ENCODE measurements at places on chromosomes 1 and 21.

- peak; percentile 55 for DNase-seq
These were observed at the start of gene AK5 for GRCh38 chr1:77281491-77282186. Gene AK5 (plus strand): TSS chr1:77282019. CDS start chr1:77282314, 295 bp downstream.

DNA sequence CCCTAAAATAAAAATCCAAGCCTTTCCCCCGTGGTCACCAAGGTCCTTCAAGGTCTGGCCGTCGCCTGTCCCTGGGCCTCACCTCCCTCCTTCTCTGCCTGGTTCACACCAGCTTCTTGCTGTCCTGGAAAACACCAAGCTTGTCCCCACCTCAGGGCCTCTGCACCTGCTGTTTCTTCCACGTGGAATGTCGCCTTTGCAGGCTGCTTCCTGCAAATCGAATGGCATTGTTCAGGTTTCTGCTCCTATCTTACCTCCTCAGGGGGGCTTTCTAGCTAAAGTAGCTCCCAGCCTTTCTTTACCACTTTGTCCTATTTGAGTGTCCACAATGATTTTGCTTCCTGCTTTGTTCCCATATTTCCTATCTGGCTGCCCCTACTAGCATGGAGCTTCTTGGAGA is 3.3 kb upstream of the CASZ1 start:
- DNase-seq = no peak

- no peak for DNase-seq
These were observed 26.4 kb upstream of the SELENON start for GRCh38 chr1:25773441-25774125.

- DNase-seq = peak; percentile 61
These were observed 69.5 kb downstream of the LHX8 start for GRCh38 chr1:75203415-75204277.

GRCh38 chr1:209199822-209200221 is 383.7 kb upstream of the CAMK1G start:
- no peak for DNase-seq

DNA sequence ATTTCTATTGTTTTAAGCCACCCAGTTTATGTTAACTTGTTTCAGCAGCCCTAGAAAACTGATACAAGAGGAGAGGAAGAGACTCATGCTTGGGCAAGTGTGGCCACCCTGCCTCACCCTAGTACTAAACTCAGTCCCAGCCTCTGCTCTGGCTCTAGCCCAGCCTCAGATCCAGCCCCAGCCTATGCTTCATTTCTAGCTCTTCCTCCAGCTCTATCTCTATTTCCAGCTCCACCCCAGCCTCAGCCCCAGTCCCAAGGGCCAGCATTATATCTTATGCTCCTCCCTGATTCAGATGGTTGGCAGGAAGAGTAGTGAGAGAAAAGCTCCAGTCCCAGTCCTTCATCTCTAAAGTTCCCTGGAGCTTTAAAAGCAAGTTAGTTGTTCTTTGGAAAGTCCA is 535.5 kb downstream of the PTPRC start:
- peak; percentile 24 for DNase-seq

DNA sequence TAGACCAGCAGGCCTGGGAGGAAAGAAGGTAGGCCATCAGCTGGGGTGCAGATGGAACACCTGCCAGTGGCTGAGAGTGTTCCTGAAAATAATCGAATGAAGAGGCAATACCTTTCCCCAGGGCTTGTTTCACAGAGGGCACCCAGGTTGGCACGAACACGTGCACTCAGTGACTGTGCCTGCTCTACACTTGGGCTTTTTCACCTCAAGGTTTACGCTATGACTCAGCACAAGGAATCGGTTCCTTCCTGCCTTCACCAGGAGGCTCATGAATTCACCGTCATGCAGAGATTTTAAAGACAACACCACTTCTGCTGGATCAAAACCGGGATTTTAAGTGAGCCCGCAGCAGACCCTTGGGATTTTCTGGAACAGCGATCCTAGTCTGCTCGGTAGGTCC is 118.5 kb upstream of the ADAR start:
- peak; percentile 34 for DNase-seq

DNA sequence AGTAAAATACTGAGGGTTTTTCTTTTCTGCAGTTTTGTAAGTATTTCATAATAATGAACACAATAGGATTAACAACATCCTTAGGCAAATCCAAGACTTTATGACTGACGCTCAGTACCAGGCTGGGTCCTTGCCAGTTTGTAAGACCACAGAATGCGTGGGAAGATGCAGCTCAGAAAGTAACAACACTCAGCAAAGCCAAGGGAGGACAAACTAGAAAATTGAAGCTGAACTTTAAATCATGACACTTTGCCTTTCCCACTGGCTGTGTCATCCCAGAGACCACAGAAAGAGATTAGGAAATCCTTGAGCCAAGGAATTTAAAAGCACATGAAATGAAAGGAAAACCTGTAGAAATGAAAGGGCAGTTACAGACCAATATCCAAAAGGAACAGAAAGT is 426.3 kb upstream of the CHRM3 start:
- no peak for DNase-seq

DNA sequence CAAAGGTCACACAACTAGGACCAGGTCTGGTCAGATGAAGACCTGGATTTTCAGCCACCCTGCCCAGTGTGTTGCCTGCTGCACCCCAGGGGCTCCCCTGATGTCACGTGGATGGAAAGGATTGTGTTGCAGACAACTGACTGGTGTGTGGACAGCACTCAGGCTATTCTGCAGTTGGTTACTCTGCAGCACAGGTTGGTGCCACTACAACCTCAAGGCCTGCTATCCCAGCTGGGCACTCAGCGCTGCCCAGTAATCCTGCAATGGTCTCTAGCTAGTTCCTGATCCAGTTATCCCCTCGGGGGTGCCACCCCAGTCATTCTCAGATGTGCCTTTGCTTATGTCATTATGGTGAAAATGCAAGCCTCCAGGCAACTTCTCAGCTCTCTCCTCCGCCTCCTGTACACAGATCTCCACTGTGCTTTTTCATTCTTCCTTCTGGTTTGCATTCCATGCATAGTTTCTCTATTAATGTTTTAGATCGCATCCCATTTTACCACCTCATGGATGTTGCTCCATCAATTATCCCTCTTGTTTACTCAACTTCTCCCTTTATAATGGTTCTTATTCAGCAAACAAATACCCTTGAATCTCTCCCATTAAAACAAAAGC is 503.2 kb upstream of the CAMK1G start:
- no peak for DNase-seq

DNA sequence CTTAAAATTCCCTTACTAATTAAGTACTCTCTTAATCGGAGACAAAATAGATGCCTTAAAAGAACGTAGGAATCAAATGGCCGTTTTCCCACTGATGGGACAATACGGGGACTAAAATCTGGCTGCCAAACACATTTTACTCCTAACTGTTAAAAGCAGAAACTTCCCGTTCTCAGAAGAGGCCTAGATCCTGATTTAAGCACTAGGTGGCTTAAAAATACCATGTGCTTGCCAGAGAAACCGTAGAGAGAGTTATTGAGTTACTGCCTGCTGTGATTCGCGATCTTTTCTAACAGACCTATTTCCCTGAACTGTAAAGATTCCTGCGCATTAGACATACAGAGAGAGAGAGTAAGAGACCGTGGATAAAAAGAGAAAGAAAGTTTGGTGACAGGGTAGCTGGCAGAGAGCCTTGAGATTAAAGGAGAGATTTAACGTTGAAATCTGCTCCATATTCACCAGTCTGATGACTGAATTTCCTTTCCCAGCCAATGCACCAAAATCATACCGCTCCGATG is 54.4 kb upstream of the STUM start:
- DNase-seq = no peak

GRCh38 chr1:40817791-40818263 is 34.2 kb downstream of the KCNQ4 start:
- DNase-seq = no peak

GRCh38 chr21:34360488-34361241 is 3.1 kb upstream of the KCNE2 start:
- DNase-seq = no peak

- DNase-seq = no peak
These were observed 795 bp downstream of the SYT2 start for GRCh38 chr1:202709276-202710041.

DNA sequence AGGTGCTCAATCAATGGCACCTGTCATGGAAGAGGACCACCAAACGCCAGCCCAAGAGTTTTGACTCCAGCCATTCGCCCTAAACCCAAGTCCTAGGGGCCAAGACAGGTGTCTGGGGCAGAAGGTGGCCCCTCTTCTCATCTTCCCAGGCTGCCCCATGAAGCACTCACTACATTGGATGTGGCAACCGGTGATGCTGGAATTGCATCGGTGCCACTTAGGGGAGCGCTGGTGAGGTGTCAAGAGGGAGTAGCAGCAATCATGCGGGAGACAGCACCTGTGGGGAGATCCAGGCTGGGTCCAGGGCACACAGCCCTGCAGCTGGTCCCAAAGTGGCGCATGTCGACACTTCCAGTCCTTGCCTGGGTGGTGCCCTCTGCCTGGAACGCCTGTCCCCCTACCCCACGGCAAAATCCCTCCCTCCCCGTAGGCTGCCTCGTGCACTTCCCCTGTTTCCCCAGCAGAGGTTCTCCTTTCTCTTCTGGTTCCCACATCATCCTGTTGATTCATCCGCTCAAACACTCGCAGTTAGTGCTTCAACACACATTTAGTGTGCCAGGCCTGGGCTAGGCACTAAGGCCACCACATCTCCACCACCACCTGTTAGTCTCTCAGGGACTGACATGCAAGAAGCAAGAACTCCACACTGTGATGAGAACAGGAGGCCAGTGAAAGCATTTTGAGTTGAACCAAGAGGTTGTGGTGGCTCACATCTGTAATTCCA is 18.5 kb downstream of the PLA2G2D start:
- peak; percentile 65 for DNase-seq

- DNase-seq = peak; percentile 86
These were observed 5.8 kb downstream of the KISS1 start for GRCh38 chr1:204190212-204191211.

GRCh38 chr1:206547104-206547503 is 39.8 kb downstream of the RASSF5 start:
- DNase-seq = no peak

DNA sequence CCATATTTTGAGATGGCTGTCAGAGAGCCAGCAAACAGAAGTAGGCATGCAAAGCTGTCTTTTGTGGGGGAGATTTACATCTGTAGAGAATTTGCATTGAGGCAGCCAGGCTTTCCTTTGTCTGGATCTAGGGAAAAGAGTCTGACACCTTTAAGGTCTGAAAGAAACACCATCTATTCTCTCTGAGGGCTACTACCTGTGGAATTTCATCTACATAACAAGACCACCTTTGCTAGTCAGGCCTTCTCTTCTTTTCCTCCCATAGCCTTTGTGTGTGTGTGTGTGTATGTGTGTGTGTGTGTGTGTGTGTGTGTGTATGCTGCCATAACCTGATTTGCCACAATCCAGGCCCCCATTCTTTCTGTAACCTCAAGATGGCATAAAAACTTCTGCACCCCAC is 28.4 kb upstream of the DMRTB1 start:
- no peak for DNase-seq

DNA sequence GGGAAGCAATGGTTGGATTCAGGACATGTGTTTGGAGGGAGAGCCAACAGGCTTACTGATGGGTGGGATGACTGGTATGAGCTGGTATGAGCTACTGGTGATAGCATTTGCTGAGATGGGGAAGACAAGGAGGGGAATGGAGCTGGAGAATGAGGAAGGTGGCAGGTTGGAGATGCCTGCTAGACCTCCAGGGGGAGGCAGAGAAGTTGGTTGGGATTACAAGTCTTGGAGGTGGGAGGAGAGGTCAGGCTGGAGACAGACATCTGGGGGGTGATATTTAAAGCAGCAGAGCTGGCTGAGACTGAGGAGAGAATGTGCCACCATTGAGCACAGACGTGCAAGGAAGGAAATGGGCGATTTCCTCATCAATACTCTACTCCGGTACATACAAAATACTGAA is 31.8 kb upstream of the ENO1 start:
- peak; percentile 16 for DNase-seq

GRCh38 chr21:42215942-42216725 is 2.8 kb upstream of the ABCG1 start:
- DNase-seq = no peak

DNA sequence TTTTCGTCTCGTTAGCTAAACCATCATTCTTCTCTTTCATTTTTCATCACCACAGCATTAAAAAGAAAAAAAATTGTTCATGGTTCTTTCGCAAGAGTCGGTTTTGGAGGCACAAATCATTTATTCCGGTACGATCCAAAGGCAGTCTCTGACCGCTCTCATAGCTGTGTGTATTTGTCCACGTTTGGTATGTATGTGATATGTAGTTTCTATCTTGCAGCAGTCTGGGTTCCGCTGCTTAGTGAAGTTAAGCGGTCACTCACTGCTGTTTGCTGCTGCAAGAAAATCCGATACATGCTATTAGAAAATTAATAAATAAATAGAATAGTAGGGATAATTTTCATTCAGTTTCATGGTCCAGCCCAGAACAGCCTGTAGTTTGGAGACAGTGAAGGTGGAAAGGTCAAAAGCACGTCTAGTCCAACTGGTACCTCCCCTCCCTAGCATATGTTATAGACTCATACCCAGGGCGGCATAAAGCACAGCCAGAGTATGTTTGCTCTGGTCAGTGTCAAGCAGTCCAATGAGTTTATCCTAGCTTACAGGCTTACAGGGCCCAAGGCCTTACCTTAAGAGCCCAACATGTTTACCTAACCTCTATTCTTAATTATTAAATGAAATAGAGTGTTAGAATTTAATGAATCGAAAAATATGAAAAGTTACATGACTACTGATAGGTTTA is 2.5 kb downstream of the FMN2 start:
- DNase-seq = no peak

DNA sequence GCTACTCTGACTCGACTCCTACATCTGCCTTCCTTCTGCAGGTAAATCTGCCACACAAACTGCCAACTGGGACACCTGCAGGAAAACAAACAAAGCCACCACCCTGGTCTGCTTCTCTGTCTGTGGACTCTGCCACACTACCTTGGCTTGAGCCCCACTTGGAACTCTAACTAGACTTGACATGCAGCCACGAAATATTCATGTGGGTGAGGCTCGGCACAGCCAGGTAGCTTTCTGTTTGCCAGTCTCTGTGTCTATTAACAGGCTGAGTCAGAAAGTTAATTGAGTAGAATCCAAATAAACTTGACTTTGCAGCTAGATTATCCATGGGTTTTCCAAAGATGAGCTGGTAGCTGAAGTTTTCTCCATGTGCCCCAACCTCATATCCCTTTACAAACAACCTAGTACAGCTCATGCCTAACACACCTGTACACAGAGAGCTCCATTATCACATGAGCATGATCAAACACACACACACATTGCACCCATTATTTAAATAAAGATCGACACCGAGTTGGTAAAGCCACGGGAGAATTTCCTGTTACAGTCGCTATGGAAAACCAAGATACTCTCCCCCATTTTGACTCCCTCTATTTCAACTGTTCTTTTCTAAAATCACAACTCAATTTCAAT is 808 bp downstream of the C1orf116 start:
- no peak for DNase-seq

- DNase-seq = no peak
These were observed 345.5 kb upstream of the C1orf87 start for GRCh38 chr1:60419023-60419422.
